Neuronal stem cell (in vitro differentiated cells): ENCODE measurements at places on chromosomes 7 and 10.

DNA sequence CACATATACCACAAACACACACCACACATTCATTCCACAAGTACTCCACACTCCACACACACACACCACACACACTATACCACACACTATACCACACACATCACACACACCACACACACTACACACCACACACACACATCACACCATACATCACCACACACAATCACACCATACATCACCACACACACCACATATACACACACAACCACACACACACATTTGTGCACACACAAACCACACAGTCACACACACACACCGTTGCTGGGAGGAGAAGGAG lies 112.8 kb downstream of the PTPN20 start:
- no peak for DNase-seq

GRCh38 chr7:29170781-29171180 lies 23.8 kb upstream of the CHN2 start:
- DNase-seq: no peak

DNA sequence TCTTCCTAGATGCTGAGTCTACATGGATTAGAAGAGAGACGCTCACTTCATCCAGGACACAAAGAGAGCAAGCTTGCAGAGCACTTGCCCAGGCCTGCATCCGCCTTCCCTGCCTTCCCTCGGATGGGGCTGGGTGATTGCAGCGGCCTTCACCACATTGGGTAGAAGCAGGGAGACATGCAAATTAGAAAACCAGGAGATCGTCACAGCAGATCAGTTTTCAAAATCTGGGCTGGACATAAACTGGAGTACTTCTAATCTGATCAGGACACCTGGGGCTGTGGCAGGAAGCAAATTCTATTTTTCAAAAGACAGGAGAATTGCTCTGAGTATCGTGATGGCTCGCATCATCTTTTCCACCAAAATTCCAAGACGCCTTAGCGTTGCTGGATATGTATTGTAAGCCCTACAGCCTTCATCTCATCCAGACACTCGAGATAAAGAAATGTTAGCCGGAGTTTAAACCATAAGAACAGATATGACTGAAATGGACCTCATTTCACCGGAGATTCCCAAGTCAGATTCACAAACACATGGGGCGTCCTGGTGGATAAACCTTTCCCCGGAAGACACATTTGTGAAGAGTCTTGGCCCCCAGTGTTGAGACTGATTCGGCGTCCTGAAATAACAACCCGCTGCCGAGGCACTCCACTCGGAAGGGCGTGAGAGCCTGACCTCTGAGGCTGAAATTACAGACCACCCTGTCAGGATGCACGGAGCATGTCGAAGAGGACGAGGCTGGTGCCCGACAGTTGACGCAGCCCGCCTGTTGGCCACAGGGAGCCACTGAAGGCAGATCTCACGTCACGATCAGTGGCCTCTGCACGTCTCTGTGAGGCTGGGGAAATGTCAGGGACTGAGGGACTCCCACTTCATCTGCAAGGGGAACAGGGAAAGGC lies 91.2 kb upstream of the PARD3 start:
- peak; percentile 45 for DNase-seq

- DNase-seq: no peak
Measured at GRCh38 chr10:110655320-110655719, 11.2 kb downstream of the RBM20 start.

- no peak for DNase-seq
Measured at GRCh38 chr10:61752111-61753011, 89.6 kb downstream of the CABCOCO1 start.

DNA sequence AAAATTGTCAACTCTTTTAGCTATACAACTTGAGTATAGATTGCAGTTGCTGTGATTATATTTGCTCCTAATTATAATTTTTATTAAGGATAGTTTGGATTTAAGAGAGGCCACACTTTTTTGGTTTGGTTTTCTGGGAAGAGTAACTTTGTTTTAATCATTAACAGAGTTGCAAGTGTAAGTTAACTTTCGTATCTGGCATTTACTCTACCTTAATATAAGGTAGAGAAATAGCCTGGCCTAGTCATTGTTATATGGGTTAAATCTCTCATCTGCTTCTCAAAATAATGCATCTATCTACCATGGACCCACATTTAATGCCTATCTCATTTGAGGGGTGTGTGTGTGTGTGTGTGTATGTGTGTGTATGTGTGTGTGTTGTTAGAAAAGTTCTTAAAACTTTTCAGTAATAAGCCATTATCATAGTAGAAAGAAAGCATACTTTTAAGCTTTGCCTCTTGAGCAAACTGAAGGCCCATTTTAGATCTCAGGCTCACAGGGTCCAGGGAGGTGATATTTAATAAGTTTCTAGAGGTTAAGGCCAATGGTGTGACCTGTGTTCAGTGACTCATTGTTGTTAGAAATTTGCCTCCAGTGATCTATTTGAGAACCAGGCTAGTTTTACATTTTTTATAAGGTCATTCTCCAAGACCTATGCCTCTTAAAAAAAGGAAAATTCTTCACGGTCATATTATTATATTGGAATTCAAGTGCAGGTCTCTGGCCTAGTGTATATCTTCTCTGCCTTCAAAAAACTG lies 10.9 kb upstream of the TEX47 start:
- no peak for DNase-seq

GRCh38 chr7:116171094-116171493 lies 39.2 kb upstream of the TES start:
- DNase-seq: no peak

- DNase-seq: no peak
Measured at GRCh38 chr10:78053211-78053868, 19.7 kb downstream of the RPS24 start.

DNA sequence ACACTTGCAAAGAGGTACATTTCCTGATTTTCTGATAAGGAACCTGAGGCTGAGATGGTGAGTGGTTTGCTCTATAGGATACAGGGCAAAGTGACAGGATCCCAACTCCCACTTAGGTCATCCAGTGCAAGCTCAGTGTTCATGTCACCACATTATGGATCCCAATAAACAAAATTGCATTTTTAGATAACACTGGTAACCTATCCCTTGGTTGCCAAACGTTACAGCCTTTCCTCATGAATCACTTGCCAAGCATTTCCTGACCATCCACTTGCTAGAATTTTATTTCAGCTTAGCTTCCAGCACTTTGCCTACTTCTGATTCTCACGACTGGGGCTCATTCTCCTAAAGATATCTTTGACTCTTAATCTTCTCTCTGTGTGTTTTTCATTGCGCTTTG lies 131.4 kb upstream of the ODAD2 start:
- DNase-seq: no peak

- peak; percentile 17 for DNase-seq
Measured at GRCh38 chr10:87818505-87819288, 671 bp upstream of the ATAD1 start.

DNA sequence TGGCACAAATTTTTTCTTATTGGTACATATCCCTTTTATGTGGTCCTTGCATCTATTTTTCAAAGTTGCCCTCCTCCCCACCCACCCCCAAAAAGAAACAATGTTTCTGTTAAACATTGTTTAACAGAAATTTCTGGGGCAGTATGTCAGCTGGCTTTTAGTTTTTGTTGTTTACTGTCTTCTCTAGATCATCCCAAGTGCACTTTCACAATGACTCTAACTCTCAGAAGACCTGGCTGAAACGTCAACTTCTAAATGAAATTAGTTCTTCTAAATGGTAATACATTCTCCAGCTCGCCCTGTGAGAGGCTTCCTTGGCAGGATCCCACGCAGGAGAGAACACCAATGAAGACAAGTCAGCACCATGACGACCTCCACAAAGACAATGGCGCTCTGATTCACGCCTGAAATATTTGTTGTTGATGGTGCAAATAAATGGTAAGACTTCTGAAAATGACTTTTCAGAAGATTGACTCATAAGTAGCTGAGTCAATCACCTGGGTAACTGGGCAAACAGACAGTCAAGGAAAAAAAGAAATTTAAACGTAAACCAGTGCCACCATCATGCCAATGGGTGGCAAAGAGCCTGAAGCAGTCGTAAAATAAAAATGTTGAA lies 293.7 kb downstream of the FZD1 start:
- DNase-seq: no peak

GRCh38 chr10:124534231-124534798 lies 72.7 kb downstream of the LHPP start:
- DNase-seq: no peak

GRCh38 chr7:30968747-30969603 lies 5.2 kb downstream of the GHRHR start:
- DNase-seq: no peak

DNA sequence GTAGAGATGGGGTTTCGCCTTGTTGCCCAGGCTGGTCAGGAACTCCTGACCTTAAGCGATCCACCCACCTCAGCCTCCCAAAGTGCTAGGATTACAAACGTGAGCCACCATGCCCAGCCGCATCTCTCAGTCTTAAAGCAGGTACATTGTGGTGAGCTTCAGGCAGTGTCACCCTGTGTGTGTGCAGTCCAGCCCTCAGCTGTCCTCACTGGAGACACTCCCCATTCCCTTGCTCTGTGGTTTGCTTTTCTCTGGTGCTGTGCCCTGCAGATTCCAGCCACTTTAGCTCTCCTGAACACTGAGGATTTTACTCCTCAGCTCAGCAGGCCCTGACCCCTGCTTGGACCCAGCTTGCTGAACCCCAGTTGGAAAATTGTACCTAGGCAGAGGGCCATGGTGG lies 6.1 kb downstream of the TRRAP start:
- DNase-seq: no peak

DNA sequence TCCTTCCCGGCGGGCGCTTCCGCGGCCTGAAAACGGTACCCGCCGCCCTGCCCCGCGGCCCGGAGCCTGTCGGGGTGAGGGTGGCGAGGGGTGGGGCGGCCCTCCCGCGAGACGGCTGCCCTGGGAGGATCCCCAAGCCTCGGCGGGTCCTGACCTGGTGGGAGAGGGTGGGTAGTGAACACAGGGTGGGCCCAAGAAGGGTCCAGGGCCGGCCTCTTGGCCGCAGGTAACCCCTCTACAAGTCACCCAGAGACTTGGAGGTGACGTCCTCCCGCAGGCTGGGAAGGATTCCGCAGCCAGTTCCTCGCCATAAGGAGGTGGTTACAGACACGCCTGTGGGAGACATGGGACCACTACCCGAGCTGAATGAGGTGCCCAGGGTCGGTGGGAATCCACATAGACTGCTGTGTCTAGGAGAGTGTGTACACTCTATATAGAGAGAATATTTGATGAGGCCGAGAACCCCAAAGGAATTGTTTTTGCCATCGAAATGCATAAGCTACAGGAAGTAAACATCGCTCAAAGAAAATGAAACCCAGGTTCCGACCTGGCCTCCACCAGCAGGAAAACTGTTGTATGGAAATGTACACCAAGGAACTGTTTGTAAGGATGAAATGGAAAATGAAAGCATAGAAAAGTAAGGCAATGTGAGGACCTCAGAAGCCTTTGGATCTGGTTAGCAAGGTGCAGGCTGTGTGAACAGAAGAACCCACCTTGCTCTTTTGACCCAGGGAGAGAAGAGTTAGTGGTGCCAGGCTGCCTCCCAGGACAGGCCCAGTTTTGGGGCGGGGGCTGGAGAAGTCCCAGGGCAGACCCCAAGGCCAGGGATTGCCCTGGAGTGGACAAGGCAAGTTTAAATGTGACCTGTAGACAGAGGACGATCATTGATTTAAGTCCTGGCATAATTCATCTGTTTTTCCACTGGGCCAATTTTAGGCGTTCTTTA lies 659 bp downstream of the OPTN start:
- DNase-seq: peak; percentile 8

GRCh38 chr10:61642676-61643075 lies 20.1 kb upstream of the CABCOCO1 start:
- DNase-seq: no peak

DNA sequence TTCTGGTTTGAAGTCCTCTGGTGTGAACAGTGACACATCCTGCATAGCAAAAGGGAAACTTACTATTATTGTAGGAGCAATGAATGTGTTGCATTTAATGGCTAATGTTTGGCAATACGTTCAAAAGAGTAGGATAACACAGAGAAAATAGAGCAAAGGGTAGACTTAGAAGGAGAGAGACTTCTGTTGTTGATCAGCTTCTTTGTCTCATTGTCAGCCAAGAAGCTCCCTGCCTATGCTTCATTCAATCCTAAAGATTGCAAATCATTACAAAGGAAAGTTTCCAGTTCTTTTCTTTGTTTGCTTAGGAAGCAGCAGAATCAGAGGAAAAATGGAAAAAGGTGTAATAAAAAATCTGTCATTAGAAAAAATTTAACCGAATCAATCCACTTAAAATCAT lies 7.9 kb upstream of the TSPAN13 start:
- no peak for DNase-seq

- no peak for DNase-seq
Measured at GRCh38 chr10:15539262-15539661, 168.2 kb upstream of the FAM171A1 start.

DNA sequence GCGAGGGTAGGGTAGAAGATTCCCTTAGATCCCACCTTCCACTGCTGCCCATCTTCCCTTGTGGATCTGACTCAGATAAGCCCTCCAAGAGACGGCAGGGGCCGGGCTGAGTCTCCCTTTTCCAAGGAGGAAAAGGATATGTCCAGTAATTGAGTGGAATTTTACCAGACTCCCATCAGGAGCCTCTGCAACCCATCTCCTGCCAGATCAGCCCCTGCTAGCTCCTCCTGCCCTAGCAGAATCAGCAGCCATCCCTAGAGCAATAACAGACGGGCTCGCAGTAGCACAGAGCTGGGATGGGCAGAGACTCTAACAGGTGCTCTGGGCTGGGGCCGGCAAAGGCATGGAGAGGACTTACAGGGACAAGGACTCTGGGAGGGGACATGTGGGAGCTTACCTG lies 73.5 kb downstream of the C10orf105 start:
- no peak for DNase-seq

DNA sequence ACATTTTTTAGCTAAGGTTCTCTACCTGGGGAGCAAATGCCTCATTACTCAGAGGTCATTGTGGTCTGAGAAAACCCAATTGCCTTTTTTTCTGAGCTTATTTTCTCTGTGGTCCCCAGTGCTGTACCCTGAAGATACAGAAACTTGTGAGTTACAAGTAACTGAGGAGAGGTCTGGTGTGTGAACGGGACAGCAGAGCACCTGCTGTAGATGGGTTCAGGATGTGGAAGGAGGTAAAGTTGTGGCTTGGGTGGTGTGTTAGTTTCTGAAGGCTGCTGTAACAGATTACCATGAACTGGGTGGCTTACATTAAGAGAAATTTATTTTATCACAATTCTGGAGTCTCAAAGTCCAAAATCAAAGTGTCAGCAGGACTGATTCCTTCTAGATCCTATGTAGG lies 449.1 kb upstream of the NRP1 start:
- no peak for DNase-seq
